ENCODE measurements at places on chromosomes 13 and 19. TPM values are rescaled to one million over a fixed set of nuclear protein-coding genes. Genes with fewer than 3 reads are reported as not detected.

DNA sequence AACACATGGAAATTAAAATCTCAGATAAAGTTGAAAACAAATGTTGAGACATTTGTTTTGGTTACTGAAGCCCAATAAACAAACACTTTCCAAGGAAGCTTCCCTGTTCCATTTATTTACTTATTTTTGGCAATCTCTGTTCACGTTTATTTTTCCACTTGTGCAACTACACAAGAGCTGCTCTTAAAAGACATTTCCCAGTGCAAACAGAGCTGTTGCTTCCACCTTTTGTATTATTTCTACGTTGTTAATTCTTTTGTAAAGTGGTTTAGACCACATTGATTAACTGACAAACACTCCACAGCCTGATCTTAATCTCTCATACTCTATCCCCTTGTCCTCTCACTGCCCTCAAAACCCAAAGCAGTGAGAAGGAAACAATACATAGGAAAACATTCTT is 757.6 kb downstream of the LIG4 start:
- no peaks in the 10 kb centered on the region for H3K27me3 ChIP-seq
- DNase-seq, result no peak
- H3K36me3 ChIP-seq, result no peaks in the 10 kb centered on the region
- peaks cover 43% of the 10 kb centered on the region for H3K4me1 ChIP-seq
- no peak overlapping the region for H3K4me3 ChIP-seq

- H3K4me3 ChIP-seq, result no peak overlapping the region
- peaks cover 2% of the 10 kb centered on the region for H3K36me3 ChIP-seq
- peak overlapping the region; percentile 73 for H3K27ac ChIP-seq
- H3K4me1 ChIP-seq, result peaks cover 44% of the 10 kb centered on the region
- H3K27me3 ChIP-seq, result no peaks in the 10 kb centered on the region
- no peak for DNase-seq
Measured at GRCh38 chr13:59691501-59692066, 472.1 kb downstream of the DIAPH3 start.

DNA sequence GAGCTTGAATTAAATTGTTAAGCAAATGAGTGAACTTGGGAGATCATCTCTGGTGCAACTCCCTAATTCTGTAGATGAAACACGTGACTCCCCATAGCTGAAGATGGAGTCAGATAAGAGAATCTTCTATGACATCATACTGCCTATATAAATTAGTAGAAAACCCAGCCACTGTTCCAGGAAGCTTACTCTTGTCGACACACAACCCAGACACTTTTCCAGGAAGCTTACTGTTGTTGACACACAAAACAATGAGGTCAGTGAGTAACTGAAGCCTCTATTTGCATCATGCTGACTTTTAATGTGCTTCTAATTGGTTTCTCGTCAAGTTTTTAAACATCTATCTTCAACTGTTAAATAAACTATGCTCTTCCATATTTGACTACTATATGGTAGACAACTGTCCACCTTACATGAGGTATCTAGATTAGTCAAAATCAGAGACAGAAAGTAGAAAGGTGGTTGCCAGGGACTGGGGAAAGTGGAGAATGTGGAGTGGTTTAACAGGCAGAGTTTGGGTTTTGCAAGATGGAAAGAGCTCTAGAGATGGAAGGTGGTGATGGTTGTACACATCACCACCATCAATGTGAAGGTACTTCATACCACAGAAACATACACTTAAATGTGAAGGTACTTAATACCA is 168.2 kb downstream of the FGF14 start:
- peaks cover 17% of the 10 kb centered on the region for H3K27me3 ChIP-seq
- H3K27ac ChIP-seq, result no peak overlapping the region
- no peaks in the 10 kb centered on the region for H3K36me3 ChIP-seq
- H3K4me1 ChIP-seq, result no peaks in the 10 kb centered on the region
- no peak overlapping the region for H3K4me3 ChIP-seq

- DNase-seq, result no peak
- H3K4me3 ChIP-seq, result peak overlapping the region; percentile 69
- peaks cover 15% of the 10 kb centered on the region for H3K4me1 ChIP-seq
- peaks cover 55% of the 10 kb centered on the region for H3K27me3 ChIP-seq
Measured at GRCh38 chr13:96993634-96994016, 651 bp downstream of the OXGR1 start.

DNA sequence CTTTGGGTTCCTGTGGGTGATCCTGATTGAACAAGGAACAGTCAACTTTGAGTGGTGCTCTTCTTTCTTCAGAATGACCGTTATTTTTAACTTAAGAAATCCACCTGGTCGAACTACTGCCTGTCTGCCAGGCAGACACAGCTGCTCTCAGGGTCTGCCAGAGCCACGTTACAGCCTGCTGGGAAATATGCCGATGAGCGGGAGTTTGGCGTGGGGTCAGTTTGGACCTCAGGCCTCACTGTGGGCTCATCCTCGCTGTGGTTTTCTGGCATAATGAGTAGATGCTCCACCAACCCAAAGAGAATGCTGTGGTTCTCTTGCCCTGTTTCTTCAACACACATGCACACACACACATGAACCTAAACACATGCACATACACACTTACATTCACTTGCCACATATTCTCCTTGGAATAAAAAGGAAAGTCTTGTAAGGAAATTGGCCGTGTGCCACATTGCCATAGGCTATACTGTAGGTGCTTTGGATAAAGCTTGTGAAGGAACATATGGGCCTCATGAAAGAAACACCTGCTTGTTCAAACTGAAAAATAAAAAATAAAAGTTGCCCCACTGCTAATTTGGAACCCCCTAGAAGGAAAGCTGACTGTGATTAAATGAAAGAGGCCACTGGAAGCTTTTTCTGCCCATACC is 598.7 kb upstream of the KLF12 start:
- H3K27ac ChIP-seq, result no peak overlapping the region
- H3K36me3 ChIP-seq, result no peaks in the 10 kb centered on the region
- no peak overlapping the region for H3K4me3 ChIP-seq
- no peak for DNase-seq
- no peaks in the 10 kb centered on the region for H3K27me3 ChIP-seq

Gene ZNF787
- 38.3 TPM for total RNA-seq

DNA sequence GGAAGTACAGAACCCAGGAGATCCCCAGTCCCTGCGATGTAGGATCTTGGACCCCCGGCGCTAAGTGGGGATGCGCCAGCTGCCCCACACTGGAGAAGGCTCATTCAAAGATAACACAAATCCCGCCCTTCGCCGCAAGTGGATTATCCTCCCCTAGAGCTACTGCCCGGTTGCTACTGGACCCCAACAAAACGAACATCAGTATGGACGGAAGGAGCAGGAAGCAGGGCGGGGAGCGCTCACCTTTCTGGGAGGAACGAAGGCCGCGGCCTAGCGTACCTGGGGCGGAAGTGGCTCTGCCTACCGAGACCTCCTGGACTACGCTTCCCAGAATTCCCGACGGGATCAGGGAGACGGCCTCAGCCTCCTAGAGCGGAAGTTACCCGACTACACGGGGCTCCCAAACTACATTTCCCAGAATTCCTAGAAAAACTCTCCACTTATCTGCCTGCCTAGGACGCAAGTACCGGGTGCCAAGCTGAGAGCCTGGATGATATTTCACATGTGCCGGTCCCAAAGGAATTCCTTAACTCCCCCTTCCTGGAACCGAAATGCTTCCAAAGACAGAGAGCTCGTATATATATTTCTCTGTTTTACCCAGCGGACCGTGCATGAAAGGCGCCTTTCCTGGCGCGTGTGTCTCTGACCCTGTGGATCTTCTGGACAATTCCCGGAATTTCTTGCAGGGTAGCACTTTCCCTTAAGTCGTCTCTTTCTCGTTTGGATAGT is at the start of gene ZNF112:
TSS of gene ZNF112 (minus strand) at position 298 of the 729 bp plus-strand sequence. CDS start 16,141 bp downstream, outside the sequence.
- H3K27ac ChIP-seq, result peak within 1 kb of the TSS; percentile 92
- peaks cover 35% of the 10 kb centered on the region for H3K36me3 ChIP-seq
- H3K4me1 ChIP-seq, result peaks cover 14% of the 10 kb centered on the region
- no peaks in the 10 kb centered on the region for H3K27me3 ChIP-seq

Gene TRPC4
- 8.0 TPM for total RNA-seq

GRCh38 chr13:80706164-80706471 is 365.2 kb upstream of the SPRY2 start:
- no peaks in the 10 kb centered on the region for H3K27me3 ChIP-seq
- no peak overlapping the region for H3K4me3 ChIP-seq
- H3K27ac ChIP-seq, result no peak overlapping the region
- H3K36me3 ChIP-seq, result peaks cover 3% of the 10 kb centered on the region
- no peak for DNase-seq

Gene LRRC63
- total RNA-seq, result 0.38 TPM

Gene TJP3
- total RNA-seq, result 20.0 TPM

- no peaks in the 10 kb centered on the region for H3K27me3 ChIP-seq
- H3K27ac ChIP-seq, result peak overlapping the region; percentile 57
- H3K36me3 ChIP-seq, result no peaks in the 10 kb centered on the region
- H3K4me1 ChIP-seq, result peaks cover 46% of the 10 kb centered on the region
- H3K4me3 ChIP-seq, result no peak overlapping the region
- no peak for DNase-seq
Measured at GRCh38 chr13:21014502-21015170, 46.8 kb downstream of the LATS2 start.

- no peak overlapping the region for H3K27ac ChIP-seq
- no peak overlapping the region for H3K4me3 ChIP-seq
- DNase-seq, result no peak
- H3K27me3 ChIP-seq, result no peaks in the 10 kb centered on the region
Measured at GRCh38 chr13:98044301-98044700, 90.8 kb downstream of the IPO5 start.

DNA sequence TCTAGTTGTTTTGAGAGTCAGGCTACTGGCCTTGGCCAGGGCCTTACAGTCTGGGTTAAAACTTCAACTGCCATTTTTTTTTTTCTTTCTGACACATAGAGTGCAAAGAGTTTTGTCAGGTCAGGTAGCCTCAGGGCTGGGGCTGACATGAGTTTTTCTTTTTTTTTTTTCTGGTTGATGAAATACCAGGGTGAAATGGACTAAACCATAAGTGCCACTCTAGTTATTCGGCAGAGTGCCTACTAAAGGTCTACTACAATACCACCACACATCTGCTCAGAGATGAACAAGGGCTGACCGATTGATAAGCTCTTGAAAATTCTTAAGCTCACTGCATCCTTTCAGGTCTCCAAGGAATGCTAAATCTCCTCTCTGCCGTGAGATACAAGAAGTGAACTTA is 4.4 kb upstream of the ZNF320 start:
- no peak overlapping the region for H3K4me3 ChIP-seq
- H3K36me3 ChIP-seq, result peaks cover 17% of the 10 kb centered on the region

DNA sequence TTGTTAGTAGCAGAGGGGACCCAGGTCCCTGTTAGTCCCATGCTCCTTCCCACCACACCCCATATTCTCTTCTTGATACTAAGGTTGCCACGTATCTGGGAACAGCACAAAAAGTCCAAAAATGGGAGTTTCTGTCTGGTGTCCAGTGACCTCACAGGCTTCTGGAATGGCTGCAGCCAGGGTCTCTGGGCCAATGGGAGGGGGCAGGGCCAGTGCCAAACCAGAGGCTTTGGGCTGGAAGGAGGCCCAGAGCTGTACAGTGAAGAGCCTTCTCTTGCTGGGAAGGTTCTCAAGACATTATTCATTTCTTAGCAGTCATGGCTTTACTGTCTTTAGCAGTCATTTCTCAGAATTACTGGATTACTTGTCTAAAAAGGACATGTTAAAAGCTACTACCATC is 119.2 kb downstream of the FRY start:
- no peak overlapping the region for H3K4me3 ChIP-seq
- H3K36me3 ChIP-seq, result peaks cover 23% of the 10 kb centered on the region
- H3K4me1 ChIP-seq, result peaks cover 30% of the 10 kb centered on the region
- no peaks in the 10 kb centered on the region for H3K27me3 ChIP-seq

DNA sequence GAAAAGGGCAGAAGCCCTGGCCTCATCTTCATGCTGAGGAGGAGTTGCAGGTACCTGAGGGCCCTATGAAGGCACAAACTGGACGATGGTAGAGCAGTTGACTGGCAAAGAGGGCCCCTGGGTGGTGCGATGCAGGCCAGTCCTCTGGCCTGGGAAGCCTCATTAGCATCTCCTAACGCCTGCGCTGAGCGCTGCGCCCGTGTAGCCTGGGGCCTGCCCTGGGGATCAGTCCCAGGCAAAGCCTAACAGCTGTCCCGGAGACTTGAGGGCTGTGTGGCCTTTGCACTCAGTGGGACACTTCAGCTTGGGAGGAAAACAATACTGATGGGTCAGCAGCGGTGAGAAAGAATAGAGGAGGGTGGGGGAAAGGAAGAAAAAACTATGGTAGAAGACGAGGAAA is 187.7 kb downstream of the RAP2A start:
- no peak overlapping the region for H3K27ac ChIP-seq
- H3K4me3 ChIP-seq, result no peak overlapping the region
- no peak for DNase-seq

Gene CEBPA
- 8.5 TPM for total RNA-seq

DNA sequence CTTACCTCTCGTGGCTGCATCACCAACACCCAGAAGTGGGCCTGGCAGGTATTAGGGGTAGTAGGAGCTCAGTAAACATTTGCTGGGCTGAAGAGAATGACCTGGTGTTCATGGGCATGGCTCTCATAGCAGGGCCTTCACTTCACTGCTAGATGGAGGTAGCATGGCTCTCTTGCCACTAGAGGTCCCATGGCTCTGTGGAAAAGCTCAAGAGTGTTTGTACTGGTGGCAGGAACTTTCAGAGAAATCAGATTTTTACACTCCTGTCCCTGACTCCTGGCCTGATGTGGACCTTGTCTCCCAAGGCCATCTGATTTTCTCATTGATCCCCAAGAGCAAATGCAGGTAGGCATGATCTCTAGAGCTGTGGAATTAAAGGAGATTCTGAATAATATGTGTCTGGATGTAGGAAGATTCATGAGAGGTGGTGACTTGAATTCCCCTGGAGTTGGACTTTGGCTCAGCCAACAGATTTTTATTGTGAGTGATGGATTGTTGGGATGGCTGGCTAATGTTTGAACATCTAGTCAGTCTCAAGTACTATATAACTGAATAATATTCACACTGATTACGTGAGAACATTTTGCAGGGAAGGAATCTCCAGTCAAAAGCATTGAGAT is 5.7 kb downstream of the ZNF574 start:
- no peak for DNase-seq
- no peaks in the 10 kb centered on the region for H3K27me3 ChIP-seq
- H3K4me3 ChIP-seq, result no peak overlapping the region
- peaks cover 17% of the 10 kb centered on the region for H3K4me1 ChIP-seq
- no peak overlapping the region for H3K27ac ChIP-seq

DNA sequence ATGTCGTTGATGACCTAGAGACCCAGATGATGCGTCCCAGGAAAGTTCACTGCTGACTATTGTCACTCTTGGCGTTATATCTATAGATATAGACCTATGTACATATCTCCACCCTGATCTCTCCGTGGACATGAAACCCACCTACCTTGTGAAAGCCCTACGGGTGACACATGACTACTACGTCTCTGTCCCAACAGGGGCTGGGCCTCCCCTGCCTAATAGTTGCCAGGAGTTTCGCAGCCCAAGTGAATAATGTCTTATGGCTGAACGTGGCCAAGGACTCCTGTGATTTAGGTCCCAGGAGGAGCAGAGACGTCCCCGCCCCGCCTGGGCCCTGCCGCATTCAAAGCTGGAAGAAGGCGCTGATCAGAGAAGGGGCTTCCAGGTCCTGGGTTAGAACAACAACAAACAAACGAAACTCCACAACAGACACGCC is 4.9 kb upstream of the POU4F1 start:
- H3K4me1 ChIP-seq, result peaks cover 24% of the 10 kb centered on the region
- no peak for DNase-seq
- H3K27ac ChIP-seq, result no peak overlapping the region
- peaks cover 98% of the 10 kb centered on the region for H3K27me3 ChIP-seq
- peak overlapping the region; percentile 24 for H3K4me3 ChIP-seq

Gene FBXO27
- total RNA-seq, result 9.5 TPM

Gene SULT2A1
- not detected for total RNA-seq

Measured in mesothelial cell of epicardium (in vitro differentiated cells).